ENCODE measurements at places on chromosomes 1 and 21. TPM values are rescaled to one million over a fixed set of nuclear protein-coding genes. Genes with fewer than 3 reads are reported as not detected.

Gene GNPAT
- total RNA-seq = 57.0 TPM

- no peak for DNase-seq
Observed at GRCh38 chr1:7050751-7051665, 265.8 kb downstream of the CAMTA1 start.

DNA sequence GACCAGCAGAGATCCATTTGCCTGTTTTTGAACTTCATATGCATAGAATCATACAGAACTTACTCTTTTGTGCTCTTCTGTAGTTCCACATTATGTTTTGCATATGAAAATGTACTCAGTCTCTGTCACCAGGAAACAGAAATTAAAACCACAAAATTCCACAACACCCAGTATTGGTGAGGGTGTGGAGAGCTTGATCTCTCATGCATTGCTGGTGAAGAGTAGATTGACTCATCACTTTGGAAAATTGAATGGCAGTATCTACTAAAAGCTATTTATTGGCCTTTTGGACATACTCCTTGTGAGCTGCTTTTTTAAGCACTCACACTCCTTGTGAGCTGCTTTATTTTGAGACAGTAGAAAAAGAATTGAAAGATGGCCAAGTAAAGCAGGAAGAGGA, 43.3 kb downstream of the VTCN1 start:
- no peak for DNase-seq

GRCh38 chr1:43868741-43869067, 64.9 kb upstream of the ARTN start:
- peak; percentile 48 for DNase-seq

DNA sequence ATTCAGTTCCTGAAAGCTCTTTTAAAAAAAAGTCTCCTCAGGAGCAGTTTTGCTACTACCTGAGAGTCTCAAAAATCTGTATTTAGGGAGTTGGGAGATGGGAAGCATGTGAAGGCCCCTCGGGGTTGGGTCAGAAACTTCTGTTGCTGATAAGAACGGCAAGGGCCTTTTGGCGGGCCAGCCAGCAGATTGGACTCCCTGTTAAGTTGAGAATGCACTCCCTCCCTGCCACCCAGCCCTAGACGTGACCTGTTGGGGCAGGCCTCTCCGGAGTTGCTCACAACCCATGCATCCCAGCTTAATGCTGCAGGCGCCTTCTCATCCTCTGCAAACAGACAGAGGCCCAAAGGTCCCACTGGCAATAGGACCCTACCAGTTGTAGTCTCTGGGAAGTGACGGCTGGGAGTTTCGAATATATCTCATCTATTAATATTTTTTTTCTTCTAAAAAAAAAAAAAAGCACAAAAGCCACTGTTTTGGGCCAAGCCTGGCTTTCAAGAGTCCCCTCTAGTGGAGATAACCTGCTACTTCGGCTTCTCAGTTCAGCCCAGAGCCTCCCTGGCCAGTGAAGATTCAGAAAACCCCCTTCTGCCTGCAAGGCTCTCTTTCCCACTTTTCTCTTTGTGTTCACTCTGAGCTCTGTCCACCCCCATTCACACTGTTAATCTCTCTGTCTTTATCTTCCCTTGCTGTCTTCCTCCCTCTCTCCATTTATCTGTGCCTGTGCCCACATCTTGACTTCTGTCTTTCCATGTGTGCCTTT, 5.3 kb downstream of the PLXNA2 start:
- DNase-seq = no peak
